ENCODE measurements at places on chromosomes 6 and 20.

- ATAC-seq, result no peak
Observed at GRCh38 chr20:40749985-40750506, 61.0 kb upstream of the MAFB start.

DNA sequence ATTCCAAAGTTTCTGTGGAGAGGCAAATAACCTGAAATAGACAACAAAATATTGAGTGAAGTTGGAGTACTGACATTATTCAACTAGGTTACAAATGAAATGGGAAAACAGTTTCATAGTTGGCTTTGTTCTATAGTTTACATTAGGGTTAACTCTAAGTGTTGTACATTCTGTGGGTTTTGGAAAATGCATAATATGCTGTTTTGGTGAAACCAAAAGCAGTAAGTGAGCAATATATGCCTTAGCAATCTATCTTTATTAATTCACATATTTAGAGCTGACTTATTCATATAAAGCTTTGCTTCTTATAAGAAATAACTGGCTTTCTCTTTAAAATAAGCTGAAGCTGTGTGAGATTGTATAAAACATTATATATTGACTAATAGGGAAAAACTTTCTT is 157.5 kb upstream of the AHI1 start:
- no peak for ATAC-seq

GRCh38 chr6:53070806-53071205 is 5.6 kb downstream of the FBXO9 start:
- no peak for ATAC-seq

DNA sequence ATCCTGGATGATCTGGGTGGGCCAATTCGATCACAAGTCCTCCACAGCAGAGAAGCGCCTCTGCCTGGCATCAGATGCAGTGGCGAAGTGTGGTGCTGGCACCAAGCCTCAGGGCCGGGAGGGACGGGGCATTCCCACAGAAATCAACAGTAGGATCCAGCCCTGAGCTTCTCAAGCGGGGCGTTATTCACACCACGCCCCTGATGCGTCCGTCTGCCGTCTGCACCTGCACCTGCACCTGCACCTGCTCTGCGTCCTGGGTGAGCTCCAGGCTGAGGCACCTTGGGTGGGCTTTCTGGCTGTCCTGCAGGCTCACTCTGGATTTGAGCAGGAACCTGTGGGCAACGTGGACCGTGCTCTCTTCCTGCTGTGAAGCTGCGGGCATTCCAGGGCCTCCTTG is 13.8 kb upstream of the NTSR1 start:
- no peak for ATAC-seq

DNA sequence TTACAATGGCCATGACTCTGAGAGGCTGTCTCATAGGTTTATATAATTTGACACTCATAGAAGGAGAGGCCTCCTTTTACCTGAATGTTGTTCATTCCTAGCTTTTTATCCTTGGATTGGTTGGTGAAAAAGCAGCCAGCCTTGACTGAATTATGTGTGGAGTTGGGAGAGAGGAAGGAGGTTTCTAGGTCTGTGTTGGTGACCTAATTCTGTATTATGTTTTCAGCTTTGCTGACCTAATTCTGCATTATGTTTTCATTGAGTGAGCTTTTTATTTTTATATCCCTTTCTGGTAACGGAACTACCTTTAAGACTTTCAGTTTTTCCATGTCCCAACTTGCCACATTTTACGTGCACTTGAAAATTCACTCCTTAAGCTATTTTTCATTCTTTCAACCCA is 59.1 kb upstream of the RNF144B start:
- no peak for ATAC-seq

- ATAC-seq, result no peak
Observed at GRCh38 chr6:168047841-168048723, 30.9 kb downstream of the FRMD1 start.

GRCh38 chr6:2124260-2124709 is 121.1 kb downstream of the GMDS start:
- no peak for ATAC-seq

GRCh38 chr6:167651318-167652041 is 175.2 kb upstream of the AFDN start:
- ATAC-seq, result no peak

DNA sequence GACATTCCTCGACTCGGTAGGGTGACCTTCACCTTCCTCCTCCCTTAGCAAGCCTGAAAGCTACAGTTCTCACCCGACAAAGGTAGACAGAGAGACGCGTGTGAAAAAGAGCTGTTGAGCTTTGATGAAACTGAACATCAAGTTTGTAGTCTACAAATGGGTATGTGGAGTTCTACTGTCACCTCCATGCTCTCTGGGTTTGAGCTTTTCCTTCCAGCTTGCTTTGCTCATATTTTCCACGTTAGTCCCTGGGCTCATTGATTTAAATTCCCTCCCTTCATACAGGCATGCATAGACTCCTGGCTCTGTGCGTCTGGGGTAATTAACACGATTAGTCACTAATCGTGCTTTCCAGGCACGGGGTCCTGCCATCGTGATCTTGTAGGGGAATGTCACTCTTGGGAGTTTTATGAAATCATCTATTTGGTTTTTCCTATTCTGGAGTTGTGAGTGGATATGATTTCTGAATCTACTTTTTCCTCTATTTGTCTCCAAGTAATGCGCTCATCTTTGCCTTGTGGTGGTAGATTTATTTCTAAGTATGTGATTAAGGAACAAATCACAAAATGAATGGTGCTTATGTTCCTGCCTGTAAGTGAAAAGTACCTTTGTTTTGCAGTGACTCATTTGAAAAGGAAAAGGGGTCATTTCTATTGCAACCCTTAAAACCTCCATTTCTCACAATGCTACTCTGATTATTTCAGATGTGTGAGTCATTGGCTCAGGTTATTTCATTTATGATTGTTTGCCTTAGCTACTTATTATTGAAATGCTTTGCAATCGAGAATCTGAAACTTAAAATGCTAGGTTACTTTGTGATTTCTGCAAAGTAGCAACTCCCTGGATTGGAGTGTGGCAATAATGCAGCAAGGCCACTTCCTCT is 154.6 kb downstream of the ZDHHC14 start:
- peak; percentile 59 for ATAC-seq

GRCh38 chr6:150478656-150479545 is 110.1 kb downstream of the IYD start:
- no peak for ATAC-seq

GRCh38 chr6:35049900-35050756 is 91.0 kb downstream of the TCP11 start:
- 0 out of 3 replicates have a peak, but pooled peaks have one; percentile 19 for ATAC-seq

DNA sequence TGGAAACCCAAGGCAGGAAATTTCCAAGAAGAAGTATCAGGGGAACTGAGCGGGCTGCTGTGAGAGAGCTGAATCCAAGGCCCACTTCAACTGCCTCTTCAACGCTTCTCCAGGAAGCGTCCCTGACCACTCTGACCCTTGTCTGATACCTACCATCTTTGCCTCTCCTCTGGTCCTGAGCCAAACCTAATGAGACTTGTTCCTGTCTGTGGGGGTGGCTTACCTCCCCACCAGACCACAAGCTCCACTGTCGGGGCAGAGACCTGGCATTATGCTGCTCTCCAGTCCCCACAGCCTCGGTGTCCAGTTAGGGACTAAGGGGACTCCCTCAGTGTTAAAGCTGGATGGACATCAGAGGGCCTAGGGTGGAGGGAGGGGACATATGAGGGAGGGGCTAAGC is 49.7 kb downstream of the LRFN2 start:
- ATAC-seq, result no peak

GRCh38 chr6:108644252-108644651 is 83.5 kb downstream of the FOXO3 start:
- ATAC-seq, result no peak

- ATAC-seq, result no peak
Observed at GRCh38 chr6:79717989-79718388, 86.9 kb downstream of the SH3BGRL2 start.

- no peak for ATAC-seq
Observed at GRCh38 chr6:130575971-130576370, 210.2 kb downstream of the TMEM200A start.

GRCh38 chr6:31645325-31645724 is 7.1 kb downstream of the BAG6 start:
- no peak for ATAC-seq

DNA sequence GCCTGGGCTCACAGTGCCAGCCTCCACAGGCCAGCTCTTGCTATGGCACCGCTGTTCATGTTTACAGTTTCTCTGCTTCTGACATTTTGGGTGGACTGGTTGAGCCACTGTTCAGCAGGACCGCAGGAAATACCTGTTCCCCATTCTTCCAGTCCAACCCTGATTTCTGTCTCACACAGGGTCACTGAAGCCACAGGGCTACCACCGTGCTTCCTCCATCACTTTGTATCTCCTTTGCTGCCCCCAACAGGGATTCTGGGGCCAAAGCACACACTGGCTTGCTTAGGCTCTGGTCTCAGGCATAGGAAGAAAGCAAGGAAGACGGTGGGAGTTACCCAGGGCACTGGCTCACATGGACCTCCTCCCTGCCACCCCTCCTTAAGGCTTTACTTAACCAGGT is 164.5 kb downstream of the UNC5CL start:
- peak; percentile 43 for ATAC-seq

- peak; percentile 15 for ATAC-seq
Observed at GRCh38 chr6:83199173-83199862, 6.2 kb downstream of the RWDD2A start.

- no peak for ATAC-seq
Observed at GRCh38 chr6:4491501-4492260, 284.5 kb upstream of the CDYL start.

GRCh38 chr20:57809661-57810172 is 99.9 kb upstream of the PMEPA1 start:
- ATAC-seq, result peak; percentile 60

GRCh38 chr20:19003366-19004336 is 190.1 kb downstream of the SCP2D1 start:
- ATAC-seq, result no peak

DNA sequence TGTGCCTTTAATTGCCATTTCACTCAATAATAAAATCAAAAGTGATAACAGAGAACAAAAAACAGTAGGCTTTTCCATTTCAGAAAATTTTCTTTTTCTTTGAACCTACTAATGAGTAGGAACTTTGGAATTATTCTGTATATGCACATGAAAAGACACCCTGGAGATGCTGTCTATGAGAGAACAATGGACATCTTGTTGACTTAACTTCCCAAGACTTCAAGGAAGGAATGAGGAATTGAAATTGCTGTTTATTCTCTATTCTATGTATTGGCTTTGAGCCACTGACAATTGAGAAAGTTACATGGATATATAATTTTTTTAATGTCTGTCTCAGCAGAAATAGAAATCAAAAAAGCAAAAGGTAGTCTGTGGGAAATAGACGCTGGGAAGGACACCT is 98.6 kb upstream of the PCSK2 start:
- no peak for ATAC-seq

DNA sequence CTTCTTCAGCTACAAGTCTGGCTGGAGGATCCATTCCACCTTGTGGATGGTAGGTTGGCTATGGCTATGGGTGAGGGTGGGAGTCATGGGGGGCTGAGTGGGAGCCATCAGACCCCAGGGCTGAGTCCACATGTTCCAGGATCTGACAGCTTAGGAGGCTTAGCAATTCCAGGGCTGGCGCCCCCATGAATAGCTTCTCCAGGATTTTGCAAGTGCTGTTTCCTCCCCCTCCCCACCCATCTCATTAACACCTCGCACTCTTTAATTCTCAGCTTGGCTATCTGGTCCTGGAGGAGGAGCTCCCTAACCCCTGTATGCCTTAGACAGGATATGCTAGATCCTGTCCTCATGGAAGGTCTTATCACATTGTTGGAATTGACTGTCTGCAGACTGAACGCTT is 39.0 kb upstream of the ANGPT4 start:
- no peak for ATAC-seq

- no peak for ATAC-seq
Observed at GRCh38 chr20:40983898-40984297, 44.7 kb upstream of the TOP1 start.

GRCh38 chr20:25253606-25254275 is 5.9 kb downstream of the PYGB start:
- ATAC-seq, result no peak

GRCh38 chr20:49976542-49976941 is 6.2 kb upstream of the SNAI1 start:
- ATAC-seq, result no peak

GRCh38 chr20:2164966-2165365 is 63.3 kb downstream of the STK35 start:
- ATAC-seq, result no peak

- no peak for ATAC-seq
Observed at GRCh38 chr6:118562248-118562647, 14.2 kb downstream of the PLN start.

DNA sequence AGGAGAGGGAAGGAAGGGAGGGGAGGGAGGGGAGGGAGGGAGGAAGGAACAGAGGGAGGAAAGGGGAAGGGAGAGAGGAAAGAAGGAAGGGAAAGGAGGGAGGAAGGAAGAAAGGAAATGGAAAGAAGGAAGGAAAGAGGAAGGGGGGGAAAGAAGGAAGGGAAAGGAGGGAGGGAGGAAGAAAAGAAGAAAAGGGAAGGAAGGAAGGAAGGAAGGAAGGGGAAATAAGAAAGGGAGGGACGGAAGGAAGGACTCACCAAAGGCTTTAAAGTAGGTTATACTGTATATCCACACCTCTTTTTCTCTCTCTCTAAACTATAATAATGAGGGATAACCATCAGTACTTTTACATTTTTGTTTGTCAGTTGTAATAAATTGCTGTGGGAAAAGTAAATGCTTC is 324.9 kb downstream of the ARHGAP18 start:
- no peak for ATAC-seq

- no peak for ATAC-seq
Observed at GRCh38 chr6:26561533-26562466, 23.6 kb downstream of the HMGN4 start.

DNA sequence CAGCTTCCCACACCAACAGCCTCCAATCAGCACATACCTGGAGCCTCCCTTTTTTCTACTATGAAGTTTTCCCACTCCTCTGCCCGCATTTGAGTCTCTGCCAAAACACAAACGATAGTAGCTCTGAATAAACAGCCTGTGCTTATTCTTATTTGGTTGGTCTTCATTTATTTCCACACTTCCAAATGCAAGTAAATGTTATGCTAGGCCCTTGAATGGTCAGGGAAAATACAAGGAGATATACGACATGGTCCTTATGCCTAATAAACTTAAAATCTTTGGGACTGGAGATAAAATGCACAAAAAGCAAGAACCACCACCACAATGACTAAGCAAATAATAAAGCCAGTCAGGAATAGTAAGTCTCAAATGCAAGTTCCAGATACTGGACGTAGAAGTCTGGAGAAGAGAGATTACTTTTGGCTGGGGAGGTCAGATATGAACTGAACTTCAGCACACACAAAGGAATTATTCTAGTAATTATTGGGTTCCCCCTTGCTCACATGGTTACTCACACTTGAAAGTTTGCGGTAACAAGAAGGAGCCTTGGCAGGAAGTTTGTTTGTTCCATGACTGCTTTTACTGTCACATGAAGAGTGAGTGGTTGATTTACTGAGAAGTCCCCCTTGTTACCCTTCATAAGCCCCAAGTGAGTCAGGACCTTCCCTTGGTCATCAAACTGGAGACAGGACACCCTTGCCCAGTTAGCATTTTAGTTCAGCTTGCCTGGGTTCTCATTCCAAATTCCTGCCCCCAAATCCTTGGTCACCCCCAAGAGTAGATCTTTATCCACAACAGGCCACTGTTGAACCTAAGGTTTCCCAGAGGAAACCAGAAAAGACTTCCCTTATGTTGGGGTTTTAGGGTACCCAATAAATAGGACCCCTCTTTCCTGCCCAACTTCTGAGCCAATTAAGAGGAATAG is 511.2 kb upstream of the JARID2 start:
- no peak for ATAC-seq

All from SK-N-SH treated with all-trans-retinoic acid at 6 μM for 48 hours (cell line).